ENCODE measurements at places on chromosomes 12 and 14.
A peak's percentile ranks its signal among the peaks of the same experiment; 100 is the strongest.

- DNase-seq: no peak
Measured at GRCh38 chr14:67644428-67644827, 24.7 kb downstream of the ARG2 start.

DNA sequence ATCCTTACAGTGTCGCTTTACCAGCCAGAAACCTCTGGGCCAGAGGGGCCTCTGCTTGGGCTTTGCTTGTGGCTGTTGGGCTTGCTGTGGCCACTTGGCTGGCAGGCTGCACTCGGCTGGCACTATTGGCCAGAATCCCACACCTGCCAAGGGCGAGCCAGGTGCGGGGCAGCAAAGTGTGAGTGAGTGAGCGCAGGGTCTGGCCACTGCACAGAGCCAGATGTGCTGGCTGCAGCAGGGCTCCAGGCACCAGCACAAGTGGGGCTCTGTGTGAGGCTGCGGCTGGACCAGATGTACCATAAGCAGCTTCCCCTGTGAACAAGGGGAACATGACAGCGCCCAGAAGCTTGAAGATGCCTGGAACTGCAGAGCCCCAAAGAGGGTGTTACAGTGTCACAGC, 33.5 kb upstream of the ARID2 start:
- no peak for DNase-seq

DNA sequence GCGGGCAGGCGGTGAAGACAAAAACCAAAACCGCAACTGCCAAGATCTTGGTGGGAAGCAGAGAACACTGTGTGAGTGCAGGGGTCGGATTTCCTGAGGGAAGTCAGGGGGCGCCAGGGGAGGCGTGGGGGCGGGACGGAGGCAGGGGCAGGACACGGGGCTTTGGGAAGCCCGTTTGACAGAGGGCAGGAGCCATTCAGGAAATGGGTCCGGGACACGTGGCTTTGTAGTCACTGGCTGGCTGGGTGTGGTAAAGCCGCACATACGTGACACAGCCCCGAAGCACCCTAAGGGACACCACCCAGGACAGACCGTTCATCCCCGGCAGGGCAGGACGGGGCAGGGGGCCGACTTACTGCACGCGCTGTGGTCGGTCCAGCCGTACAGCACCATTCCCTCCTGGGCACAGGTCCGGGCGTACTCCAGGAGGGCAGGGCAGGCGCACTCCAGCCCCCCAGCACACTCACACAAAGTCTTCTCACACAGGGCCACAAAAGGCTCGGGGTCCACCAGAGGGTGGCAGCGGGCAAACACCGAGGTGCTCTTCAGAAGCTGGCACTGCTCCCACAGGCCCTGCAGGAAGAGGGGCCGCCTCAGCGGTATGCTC, 49.4 kb downstream of the VWF start:
- DNase-seq: no peak

DNA sequence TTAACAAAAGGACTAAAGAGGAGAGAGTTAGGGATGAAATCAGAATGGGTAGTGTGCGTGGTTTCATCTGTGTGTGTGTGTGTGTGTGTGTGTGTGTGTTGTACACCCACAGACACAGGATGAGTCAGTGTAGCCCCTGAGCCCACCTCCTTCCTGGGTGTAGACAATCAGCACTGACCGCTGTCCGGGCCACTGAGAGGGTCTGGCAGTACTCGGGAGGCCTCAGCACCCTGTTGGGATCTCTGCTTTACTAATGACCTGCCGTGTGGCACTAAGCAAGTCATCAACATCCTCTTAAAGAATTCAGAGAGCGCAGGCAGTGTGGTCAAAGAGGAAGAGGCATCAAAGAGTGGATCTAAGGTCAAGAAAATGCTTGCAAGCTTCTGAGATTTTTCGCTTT, 112.6 kb downstream of the PRMT8 start:
- no peak for DNase-seq

DNA sequence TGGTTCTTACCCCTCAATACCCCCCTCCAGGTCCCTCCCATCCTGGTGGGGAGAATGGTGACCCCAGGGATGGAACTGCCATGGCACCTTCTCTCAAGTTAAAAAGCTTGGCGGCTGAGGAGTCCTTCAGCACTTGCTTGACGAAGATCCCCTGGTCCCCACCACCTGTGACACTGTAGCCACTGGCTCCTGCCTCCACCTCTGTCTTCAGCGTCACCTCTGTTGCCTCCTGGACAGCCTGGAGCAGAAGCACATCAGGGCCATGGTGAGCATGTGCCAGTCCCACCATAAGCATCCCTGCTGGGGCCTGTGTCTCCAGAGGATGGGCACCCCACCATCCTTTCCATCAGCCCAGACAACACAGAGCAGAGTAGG, 22.8 kb downstream of the AHNAK2 start:
- DNase-seq: no peak

DNA sequence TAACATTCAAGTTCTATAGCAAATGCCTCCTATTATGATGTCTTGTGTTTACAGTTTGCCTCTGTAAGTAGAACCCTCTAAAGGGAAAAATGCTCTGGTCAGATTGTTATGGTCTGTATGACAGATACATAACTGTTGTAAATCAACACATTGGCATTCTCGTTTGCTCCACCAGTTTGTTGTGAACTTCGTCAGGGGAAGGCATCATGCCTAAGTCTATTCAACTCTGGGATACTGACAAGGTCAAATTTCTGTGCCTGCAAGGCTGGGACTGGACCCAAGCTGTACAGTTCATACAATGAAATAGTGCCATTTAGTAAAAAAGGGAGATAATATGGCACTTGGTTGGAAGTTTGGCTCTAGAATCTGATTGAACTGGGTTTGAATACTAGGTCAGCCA, 392.3 kb downstream of the RAD51B start:
- no peak for DNase-seq

GRCh38 chr12:53173085-53173715, 7.3 kb upstream of the ZNF740 start:
- DNase-seq: no peak

GRCh38 chr12:127430401-127430800, 836.6 kb upstream of the TMEM132C start:
- no peak for DNase-seq

- no peak for DNase-seq
Measured at GRCh38 chr14:33855672-33856071, 95.2 kb downstream of the EGLN3 start.

DNA sequence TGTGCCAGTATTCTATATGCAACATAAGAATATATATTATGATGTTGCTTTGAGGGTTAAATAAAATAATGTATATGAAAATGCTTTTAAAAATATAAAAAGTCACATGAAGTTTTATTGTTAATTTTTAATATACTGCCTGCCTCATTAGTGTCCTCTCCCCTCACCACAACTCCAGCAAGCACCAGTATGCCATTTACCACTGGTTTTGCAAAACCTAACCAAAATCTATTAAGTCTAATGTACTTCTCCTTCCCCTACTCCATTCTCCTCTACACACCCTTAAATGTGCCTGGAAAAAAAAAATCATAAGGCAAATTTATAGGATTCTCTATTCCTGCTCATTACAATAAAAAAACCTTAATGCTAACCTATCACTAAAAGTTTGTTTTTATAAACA, 24.0 kb upstream of the GNG2 start:
- no peak for DNase-seq

DNA sequence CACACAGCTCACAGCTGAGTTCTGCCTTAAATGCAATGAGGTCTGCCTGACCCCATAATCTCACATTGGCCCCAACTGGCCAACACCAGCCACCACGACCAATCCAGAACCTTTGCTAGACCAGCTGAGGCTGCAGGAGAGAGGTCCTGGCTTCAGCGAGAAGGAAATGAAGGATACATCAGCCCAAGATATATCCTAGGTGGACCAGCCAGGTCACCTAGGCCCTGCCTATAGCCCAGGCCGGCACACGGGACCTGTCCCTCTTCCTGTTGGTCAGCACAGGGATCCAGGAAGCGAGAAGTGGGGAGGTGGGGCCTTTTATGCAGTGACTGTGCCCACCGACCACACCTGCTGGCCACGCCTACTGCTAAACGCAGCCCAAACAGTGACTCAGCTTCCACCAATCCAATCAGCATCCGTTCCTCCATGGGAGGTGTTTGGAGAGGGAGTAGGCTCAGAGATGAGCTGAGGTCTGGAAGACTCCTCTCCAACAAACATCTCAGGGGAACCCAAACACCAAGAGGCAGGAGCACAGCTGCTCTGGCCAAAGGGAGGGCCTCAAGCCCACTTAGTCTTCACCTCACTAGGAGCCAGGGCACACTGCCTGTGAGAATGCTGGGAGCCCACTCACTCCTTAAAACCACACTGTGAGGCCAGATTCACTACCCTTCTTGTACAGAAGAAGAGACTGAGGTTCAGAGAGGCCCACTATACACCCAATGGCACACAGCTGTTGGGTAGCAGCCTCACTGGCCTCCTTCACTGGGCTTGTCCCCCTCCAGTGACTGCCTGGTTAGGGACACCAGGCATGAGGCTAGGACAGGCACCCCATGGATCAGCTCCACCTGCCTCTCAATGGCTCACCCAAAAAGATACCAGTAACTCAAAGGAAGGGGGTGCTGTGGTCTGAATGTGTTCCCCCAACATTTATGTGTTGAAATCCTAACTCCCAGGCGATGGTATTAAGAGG, 51.3 kb upstream of the PPP2R5C start:
- peak; percentile 2 for DNase-seq

DNA sequence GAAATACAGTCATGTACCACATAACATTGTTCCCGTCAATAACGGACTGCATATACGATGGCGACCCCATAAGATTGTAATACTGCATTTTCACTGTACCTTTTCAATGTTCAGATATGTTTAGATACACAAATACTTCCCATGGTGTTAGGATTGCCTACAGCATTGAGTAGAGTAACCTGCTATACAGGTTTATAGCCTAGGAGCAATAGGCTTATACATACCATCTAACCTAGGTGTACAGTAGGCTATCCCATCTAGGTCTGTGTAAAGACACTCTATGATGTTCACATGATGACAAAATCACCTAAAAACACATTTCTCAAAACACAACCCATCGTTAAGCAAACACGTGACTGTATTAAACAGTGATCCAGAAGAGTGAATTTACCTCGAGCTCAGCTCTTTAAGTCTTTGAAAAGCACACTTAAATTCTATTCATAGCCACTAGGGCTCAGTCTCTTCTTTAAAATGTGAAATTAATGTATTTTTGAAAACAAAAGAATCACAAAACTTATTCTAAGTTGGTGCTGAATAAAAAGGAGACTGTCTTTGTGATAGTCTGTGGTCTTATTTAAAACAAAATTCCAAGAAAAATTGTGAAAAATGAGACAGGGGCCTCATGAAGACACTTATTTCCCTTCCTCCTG, 239.1 kb upstream of the ARID2 start:
- no peak for DNase-seq

DNA sequence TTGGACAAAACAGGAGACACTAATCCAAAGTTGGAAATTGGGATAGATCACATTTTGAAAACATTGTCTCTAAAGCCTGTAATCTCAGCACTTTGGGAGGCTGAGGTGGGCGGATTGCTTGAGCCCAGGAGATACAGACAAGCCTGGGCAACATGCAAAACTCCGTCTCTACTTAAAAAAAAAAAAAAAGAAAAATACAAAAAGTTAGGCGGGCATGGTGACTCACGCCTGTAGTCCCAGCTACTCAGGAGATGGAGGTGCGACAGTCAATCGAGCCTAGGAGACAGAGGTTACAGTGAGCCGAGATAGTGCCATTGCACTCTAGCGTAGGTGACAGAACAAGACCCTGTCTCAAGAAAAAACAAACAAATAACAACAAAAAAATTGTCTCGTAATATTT, 152.1 kb downstream of the MGAT4C start:
- DNase-seq: no peak

- no peak for DNase-seq
Measured at GRCh38 chr14:106738075-106738474, 1211.7 kb downstream of the TMEM121 start.

DNA sequence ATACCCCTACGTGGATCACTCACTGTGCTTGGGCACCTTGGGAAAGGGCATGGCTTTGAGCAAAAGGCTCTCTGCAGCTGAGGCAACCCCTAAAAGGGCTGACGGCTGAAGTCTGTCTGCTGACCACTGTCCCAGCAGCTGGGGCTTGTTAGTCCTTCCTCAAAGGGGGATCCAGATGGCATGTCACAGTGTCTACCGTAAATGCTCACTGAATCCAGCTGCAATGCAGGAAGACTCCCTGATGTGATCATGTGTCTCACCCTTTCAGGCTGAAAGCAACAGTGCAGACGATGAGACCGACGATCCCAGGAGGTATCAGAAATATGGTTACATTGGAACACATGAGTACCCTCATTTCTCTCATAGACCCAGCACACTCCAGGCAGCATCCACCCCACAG, 12.4 kb downstream of the OAS1 start:
- no peak for DNase-seq

- no peak for DNase-seq
Measured at GRCh38 chr12:50932787-50933280, 19.5 kb upstream of the HIGD1C start.

GRCh38 chr12:93378998-93379325, 1.2 kb downstream of the NUDT4 start:
- no peak for DNase-seq

GRCh38 chr12:76144245-76144549, 59.7 kb upstream of the NAP1L1 start:
- DNase-seq: peak; percentile 49

DNA sequence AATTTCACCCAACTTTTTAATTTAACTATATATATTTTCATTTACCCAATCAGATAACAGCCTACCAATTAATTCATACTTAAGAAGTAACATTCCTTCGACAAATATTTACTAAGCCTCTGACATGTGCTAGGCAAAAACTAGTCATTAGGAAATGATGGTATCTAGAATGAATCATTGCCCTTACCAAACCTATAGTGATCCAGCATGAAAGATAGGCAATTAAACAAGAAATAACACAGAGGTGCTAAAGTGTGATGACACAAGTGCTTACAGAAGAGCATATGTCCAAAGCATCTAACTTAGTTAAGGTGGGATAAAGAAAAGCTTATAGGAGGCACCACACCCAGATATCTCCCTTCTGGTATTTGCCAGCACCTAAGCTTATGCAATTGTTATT, 166.5 kb upstream of the RASSF8 start:
- no peak for DNase-seq

DNA sequence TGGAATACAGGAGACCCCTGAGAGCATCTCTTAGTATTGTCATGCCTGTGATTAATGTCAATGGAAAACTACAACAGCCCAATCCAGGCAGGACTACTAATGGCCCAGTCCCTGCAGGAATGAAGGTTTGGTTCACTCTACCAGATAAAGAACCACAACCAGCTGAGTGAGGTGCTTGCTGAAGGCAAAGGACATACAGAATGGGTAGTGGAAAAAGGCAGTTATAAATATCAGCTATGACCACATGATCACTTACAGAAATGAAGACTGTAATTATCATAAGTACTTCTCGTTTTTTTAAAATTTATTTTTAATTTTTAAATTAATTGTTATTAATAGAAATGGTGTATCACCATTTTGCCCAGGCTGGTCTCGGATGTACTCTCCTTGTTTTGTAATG, 17.2 kb upstream of the LPCAT3 start:
- no peak for DNase-seq

DNA sequence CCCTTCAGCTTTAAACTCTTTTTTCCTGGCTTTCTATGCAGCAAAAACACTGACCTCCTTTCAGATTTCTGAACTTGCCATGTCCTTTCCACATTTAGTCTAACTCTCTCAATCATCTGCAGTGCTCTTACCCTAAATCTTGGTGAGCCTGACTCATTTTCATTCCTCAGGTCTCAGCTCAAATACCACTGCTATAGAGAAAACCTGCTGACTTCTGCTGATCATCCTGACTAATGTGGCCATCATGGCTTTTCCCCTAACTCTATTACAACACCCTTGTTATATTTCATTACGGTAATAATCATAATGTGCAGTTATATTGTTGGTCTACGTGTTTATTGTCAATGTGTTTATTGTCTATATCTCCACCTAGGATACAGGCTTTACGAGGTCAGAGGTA, 207.3 kb upstream of the OR4E1 start:
- DNase-seq: no peak

GRCh38 chr12:450438-450837, 9.3 kb upstream of the B4GALNT3 start:
- no peak for DNase-seq
